Cortex of kidney (tissue), 1 donor: ENCODE measurements at places on chromosomes 7 and 10.

DNA sequence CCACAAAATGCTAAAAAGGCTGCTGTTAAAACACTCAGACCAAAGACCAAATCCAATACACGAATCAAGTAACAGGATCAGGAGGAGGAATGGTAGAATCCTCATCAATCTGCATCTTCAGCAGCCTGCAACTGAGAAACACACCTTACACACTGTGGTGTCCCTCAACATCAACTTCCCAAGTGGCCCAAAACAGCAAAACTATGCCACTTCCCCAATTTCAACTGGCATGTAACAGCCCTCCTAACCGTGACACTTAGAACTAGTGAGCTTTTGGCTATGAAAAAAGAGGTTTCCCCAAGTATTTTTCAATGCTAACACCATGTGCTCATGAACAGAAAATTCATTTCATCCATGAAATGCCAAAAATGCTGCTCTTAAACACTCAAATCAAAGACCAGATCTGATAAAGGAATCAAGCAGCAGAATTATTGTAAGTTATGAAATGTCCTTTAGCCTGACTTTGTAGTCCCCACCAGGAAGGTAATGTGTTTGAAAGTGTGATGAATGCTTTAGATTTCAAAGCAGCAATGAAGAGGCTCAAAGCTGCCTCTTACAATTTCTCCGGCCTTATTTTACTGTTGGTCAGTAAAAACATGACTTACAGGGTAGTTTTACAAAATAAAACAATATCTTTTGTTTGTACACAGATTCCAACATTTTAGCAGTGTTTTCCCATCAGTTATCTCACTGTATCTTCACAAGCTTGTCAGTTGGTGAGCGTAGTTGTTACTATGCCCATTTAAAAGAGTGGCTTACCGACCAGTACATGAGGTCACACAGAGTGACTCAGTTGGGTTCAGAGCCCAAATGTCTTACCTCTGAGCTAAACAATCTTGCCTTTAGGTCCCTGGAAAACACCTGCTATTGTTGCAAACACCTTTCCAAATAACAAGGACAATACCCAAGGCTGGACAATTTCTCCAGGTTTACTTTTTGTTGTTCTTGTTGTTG, 65.7 kb upstream of the ASAH2 start:
- no peak for DNase-seq

DNA sequence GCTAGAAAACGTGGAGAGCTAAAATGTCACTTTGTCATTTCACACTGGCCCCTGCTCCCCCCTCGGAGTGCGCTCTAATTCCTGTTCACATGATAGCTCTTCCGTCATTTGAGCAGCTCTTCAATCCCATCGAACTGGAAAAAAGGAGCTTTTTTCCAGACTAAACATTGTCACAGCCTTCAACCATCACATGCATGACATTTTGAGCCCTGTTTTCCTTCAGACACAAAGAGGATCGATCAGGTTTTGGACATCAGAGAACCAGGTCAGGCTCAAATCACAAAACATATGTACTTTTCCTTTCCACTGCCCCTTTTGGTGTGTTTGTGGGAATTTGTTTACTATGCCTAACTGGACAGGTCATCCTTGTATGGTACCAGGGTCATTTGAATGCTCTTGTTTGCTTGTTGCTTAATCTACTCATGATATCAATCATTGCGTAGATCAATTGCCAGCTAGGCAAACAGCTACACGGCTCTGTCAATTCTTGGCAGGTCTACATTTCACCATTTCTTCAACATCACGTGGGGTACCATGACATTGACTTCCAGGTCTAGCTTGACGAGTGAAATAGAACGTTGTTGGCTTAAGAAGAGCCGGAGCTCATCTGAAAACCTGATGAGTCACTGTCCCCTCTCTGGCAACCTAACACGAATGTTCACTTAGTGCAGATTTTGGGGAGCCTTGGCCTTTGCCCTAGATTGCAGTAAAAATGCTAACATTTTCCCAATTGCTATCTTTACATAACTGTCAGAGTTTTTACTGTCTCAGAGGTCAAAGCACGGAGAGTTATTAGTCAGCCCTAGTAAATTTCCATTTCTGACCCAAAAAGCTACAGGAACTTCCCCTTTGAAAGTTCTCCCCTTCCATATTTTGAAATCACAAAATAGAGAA, 87.3 kb downstream of the LYZL2 start:
- no peak for DNase-seq

DNA sequence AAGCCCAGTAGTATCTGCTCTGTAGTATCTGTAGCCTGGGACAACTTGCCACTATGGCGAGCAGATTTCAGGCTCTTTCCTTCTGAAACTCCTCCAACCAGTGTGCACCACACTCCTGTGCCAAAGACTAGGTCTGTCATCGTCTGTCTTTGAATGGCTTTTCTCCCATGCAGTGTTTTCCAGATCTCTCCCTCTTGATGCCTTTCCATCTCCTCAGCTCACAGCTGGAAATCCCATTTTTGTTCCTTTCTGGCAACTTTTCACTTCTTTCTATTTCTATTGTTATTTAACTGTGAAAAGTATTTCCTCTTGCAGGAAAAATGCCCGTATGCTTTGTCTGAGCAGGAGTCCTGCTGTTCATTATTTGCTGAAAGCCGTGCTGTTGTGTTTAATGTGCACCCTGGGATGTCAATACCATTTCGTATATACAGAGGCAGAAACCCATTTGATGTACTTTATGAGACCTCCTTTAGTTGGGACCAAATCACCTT, 373.7 kb downstream of the PHTF2 start:
- DNase-seq, result no peak

DNA sequence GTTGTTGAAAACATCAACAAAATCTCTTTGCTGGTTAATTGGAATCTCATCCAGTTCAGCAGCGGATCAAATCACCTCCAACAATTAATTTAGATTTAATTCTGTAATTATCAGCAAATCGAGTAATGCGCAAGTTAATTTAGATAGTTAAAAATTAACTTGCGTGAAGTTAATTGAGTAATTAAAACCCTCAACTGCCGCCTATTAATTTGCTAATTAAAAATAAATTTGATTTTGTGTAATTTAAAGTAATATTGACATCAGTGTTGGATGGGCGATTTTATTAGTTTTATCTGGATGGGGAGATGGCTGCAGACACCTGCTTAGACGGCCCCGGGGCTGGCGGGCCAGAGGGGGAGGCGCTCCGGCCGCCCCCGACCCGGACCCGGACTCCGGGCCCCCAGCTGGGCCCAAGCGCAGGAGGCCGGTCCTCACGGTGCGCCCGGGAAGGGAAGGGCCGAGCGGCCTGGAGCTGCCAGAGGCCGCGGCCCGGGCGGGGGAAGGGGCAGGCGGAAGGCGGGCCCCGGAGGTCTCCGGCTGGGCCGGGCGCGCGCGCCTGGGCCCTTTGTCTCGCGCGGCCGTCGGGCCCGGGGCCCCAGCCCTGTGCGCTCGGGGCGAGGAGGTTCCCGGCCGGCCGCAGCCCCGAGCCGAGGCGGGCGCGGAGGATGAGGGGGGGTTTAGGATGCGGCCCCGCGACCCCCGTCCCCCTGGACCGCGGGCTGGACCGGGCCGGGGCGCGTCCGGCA, 3.3 kb upstream of the UNCX start:
- DNase-seq, result no peak

GRCh38 chr7:141097430-141097829, 23.6 kb downstream of the TMEM178B start:
- DNase-seq, result no peak

- no peak for DNase-seq
Observed at GRCh38 chr10:125217990-125218675, 57.8 kb upstream of the CTBP2 start.

- DNase-seq, result no peak
Observed at GRCh38 chr7:107946881-107947280, 55.9 kb downstream of the DLD start.

- DNase-seq, result no peak
Observed at GRCh38 chr7:114519240-114519639, 104.6 kb downstream of the FOXP2 start.

DNA sequence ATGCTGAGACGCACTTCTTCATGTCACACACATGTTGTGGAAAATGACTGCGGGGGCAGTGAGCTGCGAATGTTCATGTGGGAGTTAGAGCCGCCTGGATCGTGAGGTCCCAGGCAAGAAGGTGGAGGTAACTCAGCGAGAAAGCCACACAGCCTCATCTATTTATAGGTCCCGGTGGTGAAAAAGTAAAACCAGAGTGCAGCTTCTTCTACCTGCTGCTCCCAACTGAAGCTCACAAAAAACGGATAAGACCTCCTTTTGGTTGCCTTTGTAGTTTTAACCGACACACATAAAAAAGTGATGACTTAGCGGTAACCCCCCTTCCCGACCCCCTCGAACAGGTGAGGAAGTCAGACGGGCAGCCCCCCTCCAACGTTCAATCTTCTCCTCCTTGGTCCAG, 276.9 kb downstream of the GATA3 start:
- DNase-seq, result no peak

GRCh38 chr7:155265961-155266360, 31.7 kb upstream of the INSIG1 start:
- no peak for DNase-seq

DNA sequence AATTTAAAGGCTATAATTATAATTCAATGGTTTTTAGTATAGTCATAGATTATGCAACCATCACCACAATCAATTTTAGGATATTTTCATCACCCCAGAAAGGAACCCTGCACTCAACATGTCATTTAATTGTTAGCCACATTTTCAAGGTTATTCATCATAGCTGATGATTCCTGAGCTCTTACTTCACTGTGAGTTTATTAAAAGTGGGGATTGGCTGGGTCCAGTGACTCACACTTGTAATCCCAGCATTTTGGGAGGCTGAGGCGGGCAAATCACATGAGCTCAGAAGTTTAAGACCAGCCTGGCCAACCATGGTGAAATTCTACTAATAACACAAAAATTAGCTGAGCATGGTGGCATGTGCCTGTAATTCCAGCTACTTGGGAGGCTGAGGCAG, 787 bp downstream of the CCL26 start:
- DNase-seq, result no peak

GRCh38 chr10:29063806-29064644, 224.8 kb upstream of the LYZL1 start:
- no peak for DNase-seq

DNA sequence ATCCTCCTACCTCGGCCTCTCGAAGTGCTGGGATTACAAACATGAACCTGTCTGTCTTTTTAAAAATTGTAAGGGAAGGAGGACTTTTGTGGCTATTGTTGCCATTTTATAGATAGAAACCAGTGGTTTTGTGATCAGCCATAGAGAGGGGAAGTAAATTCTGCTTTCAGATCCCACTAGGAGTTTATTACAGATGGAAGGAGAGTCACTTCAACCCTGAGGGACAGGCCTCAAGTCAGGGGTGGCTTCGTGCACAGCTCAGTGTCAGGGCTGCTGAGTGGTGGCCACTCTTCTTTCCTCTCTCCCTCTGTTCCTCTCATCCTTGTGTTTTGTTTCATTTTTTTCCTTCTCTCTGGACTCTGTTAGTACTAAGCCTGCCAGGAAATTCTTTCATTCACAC, 60.8 kb downstream of the OGDH start:
- no peak for DNase-seq

- no peak for DNase-seq
Observed at GRCh38 chr7:33807779-33808482, 97.4 kb upstream of the BMPER start.

- DNase-seq, result no peak
Observed at GRCh38 chr7:156543699-156544598, 96.6 kb upstream of the RNF32 start.

DNA sequence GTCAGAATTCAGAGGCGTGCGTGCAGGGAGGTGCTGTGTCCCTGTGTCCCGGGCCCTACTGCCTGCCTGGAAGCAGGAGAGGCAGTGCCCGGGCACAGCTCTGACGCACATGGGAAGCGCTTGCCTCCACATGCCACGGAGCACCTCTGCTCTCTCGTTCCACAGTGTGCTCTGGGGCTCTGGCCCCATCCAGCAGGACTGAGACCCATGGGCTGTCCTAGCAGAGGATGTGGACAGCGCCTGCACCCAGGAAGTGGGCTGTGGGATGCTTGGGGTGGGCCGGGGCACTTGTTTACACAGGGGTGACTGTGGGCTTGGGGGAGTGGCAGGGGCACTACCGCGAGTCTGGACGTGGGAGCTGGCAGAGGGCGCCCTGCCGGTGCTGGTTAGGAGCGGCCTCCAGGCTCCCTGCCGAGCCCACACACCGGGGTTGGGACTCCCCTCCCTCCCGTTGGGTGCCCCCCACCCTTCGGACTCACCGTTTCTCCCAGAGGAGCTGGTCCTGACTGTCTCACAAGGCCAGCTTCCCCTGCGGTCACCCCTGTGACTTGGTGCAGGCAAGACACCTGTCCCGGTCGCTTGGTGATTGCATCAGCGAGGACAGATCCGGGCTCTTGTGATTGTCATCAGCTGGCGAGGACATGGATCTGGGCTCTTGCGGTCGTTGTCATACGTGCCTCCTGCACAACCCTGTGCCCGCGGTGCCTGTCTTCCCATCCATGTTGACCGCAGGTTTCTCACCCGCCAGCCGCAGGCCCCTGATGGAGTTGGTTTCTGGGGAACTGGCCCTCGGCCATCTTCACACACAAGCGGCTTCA, 83.1 kb downstream of the NKX6-2 start:
- DNase-seq, result no peak

- no peak for DNase-seq
Observed at GRCh38 chr10:47256751-47257336, 43.2 kb upstream of the GDF10 start.

DNA sequence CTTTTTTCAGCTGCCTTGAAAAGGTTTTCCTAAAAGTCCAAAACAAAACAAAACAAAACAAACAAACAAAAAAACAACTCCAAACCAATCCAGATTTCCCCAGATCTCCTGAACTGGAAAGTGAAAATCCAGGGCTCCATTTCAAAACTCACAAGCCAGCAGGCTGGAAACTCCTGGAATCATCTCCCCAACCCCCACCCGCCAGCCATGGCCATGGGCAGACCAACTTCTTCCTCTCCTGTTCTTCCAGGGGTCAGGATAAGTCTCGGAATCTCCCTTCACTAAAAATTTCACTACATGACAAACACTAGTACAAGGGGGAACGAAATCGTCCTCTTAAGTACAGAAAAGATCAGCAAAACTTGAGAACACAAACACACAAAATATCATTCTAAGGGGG, 40.4 kb downstream of the GNA12 start:
- no peak for DNase-seq

GRCh38 chr7:42877862-42878261, 34.0 kb downstream of the C7orf25 start:
- no peak for DNase-seq

- no peak for DNase-seq
Observed at GRCh38 chr10:30557884-30558283, 71.7 kb downstream of the LYZL2 start.

DNA sequence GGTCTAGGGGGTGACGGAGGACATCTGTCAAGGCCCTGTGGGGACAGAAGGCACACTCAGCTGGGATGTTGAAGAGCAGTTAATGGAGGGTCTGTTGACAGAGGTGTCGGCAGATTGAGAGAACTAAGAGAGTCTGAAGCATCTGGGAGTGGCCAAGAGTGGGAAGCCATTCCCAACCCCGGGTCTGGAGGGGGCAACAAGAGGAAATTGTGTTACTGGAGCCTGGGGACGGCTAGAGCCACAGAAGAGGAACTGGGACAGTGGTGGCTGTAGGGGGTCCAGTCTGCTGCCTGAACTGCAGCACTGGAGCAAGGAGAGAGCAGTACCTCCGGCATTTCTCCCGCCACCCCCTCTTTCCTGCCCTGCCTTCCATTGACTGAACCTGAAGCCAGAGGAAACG, 136.6 kb downstream of the CHN2 start:
- DNase-seq, result no peak
